Stimulated activated naive CD8-positive, alpha-beta T cell treated with anti-CD3 and anti-CD28 coated beads, Interleukin-15, Interleukin-2, amounts not matched to agents 100 U/mL and 50 U/mL, for 24 hours (primary cell): ENCODE measurements at places on chromosomes 3 and 15.

GRCh38 chr3:78003090-78003489 is 963.2 kb downstream of the ROBO2 start:
- DNase-seq: no peak

- DNase-seq: no peak
Observed at GRCh38 chr15:96261575-96262034, 68.9 kb upstream of the NR2F2 start.

GRCh38 chr3:123583561-123583960 is 1.3 kb downstream of the HACD2 start:
- DNase-seq: no peak

GRCh38 chr3:18301781-18302180 is 123.4 kb downstream of the SATB1 start:
- DNase-seq: no peak

DNA sequence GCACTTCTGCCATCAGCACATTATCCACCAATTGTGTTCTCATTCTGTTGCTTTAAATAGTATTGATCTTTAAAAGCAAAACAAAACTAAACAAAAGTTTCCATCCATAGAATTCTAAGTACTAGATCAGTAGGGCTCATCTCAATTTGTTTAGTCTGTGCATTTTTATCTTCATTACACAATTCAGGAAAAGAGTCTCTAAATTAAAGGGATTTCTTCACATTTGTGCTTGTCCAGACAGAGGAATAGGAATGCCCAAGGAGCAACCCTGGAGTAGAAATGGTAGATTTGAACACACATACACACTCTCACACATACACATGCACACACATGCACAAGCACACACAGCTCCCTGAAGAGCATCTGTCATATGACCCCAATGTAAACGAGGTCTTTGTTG is 21.4 kb downstream of the LMCD1 start:
- no peak for DNase-seq

- DNase-seq: no peak
Observed at GRCh38 chr3:48595526-48596121, 495 bp upstream of the COL7A1 start.

- DNase-seq: no peak
Observed at GRCh38 chr3:100880072-100880471, 113.1 kb downstream of the ABI3BP start.

DNA sequence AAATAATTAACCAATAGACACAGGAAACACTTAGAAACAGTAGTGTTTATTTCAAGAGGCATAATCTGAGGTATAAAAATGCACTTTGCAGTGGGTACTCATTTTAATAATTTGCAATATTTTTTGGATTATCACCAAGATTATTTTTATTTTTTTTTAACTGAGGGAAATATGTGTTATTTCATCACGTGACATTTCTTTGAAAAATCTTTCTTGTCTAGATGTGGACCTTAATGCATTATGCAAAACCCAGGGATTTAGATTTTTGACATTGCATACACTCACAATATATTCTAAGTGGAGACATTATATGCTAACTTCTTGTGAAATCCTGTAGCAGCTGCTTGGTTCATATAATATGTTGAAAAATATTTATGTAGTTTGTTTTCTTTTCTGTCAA is 260.4 kb upstream of the MEIS2 start:
- no peak for DNase-seq

- DNase-seq: no peak
Observed at GRCh38 chr15:65355988-65356353, 21.8 kb downstream of the IGDCC3 start.

- DNase-seq: no peak
Observed at GRCh38 chr3:172398484-172398883, 49.8 kb downstream of the GHSR start.

GRCh38 chr15:70382009-70382749 is 284.5 kb upstream of the TLE3 start:
- DNase-seq: no peak

DNA sequence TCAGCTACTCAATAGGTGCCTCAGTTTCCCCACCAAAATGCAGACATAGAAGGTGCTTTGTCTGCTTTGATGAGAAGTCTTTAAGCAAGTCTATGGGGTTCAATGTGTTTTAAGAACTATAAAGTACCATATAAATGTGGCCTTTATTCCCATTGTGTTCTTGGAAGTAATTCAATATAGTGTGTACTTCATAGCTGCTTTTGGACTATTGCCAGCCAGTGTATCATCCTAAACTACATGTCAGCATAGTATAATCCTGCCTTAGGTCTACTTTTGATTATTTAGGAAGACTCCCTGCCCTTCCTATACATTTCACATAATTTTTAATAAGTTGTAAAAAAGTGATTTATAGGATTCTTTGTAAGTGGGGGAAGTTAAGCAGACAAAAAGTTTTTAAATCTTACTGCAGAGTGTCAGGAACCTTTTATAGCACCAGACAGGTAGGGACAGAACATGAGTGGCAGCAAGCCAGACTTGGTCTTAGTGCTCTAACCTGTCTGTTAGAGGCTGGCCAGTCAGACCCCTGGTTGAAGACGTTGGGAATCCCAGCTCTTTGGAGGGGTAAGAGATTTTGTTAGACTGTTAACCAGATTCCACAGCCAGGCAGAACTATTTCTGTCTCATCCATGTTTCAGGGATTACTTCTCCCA is 48.4 kb downstream of the MLH1 start:
- DNase-seq: no peak

DNA sequence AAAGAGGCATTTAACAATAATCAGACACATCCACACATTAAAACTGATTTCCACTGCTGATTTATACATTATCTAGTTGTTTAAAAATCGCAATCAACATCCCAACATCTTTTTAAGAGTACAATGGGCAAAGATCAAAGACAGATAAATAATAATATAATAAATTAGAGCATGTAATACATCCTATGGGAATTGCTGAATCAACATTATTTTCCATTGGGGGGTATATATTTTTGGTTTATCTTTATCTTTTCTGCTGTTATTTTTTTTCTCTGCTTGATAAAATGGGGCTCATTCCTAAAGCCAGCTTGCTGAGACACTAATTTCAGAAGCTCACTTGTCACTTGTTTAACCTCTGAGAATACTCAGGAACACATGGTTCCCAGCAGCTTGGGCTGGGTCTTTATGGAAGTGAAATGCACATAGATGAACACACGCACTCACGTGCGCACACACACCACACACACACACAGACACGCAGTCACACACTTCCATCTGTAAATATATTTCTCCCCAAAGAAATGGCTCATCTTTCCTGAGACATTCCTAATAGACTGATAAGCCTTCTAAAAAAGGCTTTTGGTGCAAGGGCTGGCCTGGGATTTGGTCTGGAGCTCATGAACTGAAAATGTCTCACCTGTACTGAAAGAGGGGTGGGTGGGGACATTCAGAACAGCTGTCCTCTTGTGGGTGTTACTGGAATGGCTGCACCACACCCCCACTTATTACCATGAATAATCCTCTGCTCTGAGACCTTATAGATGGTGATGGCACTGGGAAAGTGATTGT is 3.5 kb upstream of the PPIB start:
- DNase-seq: no peak

DNA sequence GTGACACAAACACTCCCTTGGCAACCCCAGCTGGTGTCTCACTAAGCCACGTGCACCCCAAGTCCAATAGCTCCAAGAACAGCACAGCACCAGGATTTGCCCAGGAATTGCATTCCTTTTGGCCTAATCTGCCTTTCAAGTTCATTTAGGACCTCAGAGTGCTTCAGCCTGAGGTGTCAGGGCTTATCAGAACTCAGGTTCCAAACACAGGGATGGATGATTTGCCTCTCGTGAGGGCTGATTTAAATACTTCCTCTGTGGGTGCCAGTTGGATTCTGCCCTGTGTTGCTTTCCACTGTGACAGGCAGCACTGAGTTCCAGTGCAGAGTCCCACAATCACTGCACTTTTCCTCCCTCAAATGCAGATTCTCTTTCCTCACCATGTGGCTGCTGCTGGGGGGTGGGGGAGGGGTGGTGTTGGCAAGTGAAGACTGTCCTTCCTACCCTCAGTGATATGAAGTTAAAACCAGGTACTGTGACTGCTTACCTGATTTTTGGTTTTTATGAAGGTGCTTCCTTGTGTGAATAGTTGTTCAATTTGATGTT is 204.3 kb upstream of the STAC start:
- no peak for DNase-seq

DNA sequence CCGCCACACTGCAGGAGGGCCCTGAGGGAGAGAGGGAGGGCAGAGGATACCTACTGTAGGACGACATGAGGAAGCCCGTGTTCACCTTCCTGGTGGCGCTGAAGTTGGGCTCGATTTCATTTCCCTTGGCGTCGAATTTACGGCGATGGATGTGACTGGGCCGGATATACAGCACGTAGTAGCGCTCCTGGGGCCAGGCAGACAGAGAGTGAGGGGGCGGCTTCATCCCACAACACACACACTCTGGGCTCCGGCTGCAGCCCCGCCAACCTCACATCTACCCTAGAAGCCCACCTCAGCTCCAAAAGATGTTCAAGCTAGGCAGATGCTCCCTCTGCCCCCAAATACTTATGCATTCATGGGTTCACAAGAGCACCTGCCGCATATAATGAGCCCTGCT is 4.5 kb downstream of the ARPIN start:
- DNase-seq: no peak
